ENCODE measurements at places on chromosomes 16 and 17.

DNA sequence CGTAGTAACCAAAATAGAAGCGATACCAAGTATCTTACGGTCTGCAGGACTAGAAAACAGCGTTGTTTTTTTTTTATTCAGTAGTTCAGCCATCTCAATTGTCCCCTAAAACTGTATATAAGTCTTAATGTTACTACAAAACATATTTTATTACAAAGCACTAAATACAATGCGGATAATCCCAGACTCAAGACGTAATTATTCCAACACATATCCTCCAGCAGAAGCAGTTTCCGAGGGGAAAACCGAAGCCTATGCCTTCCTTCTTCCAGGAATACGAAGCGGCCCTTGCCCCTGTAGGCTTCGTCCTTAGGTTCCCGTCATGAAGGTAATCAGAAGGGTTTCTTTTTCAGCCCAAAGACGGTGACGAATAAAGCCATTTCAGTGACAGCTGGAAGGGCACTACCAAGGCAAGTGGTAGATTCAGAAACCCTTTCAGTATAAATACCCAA, 2.3 kb downstream of the TMEM107 start:
- DNase-seq: no peak

GRCh38 chr17:59469786-59470485, 95.5 kb upstream of the DHX40 start:
- no peak for DNase-seq

- no peak for DNase-seq
Observed at GRCh38 chr16:82043680-82044584, 8.9 kb downstream of the HSD17B2 start.

- no peak for DNase-seq
Observed at GRCh38 chr16:22400900-22401299, 26.5 kb upstream of the CDR2 start.

DNA sequence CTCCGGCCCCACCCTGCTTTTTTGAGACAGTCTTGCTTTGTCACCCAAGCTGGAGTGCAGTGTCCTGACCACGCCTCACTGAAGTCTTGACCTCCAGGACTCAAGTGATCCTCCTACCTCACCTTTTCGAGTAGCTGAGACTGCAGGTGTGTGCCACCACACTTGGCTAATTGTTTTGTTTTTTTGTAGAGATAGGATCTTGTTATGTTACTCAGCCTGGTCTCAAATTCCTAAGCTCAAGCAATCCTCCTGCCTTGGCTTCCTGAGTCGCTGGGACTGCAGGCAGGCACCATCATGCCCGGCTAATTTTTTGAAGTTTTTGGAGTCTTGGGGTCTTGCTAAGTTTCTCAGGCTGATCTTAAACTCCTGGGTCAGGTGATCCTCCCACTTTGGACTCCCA, 206.7 kb downstream of the SHISA9 start:
- no peak for DNase-seq

DNA sequence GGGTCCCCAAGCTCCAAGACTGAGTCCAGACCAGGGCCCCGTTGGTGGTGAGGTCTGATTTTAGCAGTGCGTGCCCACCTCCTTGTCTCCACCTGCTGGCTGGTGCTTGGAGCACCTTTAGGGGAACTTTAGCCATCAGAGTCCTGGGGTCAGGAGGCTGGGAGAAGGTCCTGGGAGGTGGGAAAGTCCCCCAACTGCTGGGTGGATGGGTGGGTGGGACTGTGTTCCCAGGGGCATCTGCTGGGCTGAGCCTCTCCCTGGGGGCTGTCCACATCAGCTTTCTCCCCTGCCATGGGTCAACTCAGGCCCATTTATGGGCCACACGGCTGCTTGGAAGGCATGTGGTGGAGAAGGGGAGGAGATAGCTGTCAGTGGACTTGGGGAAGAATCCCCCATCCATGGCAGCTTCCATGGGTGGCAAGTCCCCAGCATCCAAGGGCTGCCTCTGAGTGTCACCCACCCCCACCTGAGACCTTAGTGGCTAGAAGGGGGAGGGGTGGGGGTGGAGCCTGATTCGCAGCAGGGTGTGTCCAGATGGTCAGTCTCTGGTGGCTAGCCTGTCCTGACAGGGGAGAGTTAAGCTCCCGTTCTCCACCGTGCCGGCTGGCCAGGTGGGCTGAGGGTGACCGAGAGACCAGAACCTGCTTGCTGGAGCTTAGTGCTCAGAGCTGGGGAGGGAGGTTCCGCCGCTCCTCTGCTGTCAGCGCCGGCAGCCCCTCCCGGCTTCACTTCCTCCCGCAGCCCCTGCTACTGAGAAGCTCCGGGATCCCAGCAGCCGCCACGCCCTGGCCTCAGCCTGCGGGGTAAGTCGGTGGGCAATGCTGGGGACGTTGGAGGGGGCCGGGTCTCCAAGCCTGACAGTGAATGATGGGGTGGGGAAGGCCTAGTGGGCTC, at the start of gene TRPV2:
TSS of gene TRPV2 (plus strand) at position 541 of the 894 bp plus-strand sequence. CDS start 2,098 bp downstream, outside the sequence.
- no peak for DNase-seq

GRCh38 chr16:65964752-65965151, 401.7 kb upstream of the CDH5 start:
- no peak for DNase-seq

GRCh38 chr17:65457183-65457582, 104.3 kb downstream of the AXIN2 start:
- DNase-seq: no peak

- DNase-seq: no peak
Observed at GRCh38 chr17:57962279-57963148, 7.3 kb upstream of the CUEDC1 start.

- DNase-seq: no peak
Observed at GRCh38 chr16:89619840-89620239, 6.4 kb downstream of the DPEP1 start.

DNA sequence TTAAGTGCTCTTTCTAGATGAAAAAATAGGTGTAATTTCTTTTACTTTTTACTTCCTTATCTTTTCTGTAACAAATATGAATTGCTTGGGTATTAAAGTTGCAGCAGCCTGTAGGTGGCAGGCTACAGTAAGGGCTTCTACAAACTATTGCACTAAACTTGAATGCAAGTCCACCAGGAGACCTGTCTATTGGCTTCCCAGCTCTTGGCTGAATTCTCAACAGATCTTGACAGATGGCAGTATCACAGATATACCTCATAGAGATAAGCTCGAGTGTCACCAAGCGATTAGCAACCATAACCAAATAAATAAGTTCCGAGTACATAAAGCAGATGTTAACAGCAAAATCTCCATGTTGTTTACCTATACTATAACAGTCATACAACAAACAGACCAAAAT, 5.9 kb downstream of the BBS2 start:
- DNase-seq: peak; percentile 54

- DNase-seq: peak; percentile 42
Observed at GRCh38 chr17:81601525-81602120, 35.3 kb downstream of the NPLOC4 start.

DNA sequence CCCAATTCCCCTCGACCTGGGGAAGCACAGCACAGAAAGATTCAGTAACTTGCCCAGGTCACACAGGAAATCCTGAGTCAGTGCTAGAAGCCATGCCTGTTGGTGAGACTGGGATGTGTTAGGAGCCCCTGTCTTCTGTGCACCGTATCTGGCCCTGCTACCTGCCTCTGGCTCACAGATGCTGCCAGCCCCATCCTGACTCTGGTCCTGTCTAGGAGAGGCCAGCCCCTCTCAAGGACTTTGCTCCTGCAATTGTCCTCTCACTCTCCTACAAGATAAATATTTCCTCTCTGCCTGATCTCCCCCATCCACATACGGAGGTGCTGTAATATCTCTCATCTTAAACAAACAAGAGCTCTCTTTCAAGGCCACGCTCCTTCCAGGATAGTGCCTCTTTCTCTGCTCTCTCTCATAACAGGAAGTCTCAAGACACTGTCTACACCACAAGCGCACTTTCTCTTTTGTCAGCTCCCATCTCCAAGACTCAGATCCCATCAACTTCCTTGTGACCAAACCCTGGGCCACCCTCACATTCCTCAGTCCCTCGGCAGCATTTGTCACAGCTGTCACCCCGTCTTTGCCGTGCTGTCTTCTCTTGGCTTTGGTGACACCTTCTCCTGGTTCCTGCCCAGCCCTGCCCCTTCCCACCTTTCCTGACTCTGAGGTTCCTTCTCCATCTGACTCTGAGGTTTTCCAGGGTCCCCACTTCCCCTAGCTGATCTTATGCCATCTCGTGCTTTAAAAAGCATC, 1.9 kb downstream of the SLC13A2 start:
- no peak for DNase-seq

- no peak for DNase-seq
Observed at GRCh38 chr16:87963400-87963799, 12.2 kb downstream of the BANP start.

DNA sequence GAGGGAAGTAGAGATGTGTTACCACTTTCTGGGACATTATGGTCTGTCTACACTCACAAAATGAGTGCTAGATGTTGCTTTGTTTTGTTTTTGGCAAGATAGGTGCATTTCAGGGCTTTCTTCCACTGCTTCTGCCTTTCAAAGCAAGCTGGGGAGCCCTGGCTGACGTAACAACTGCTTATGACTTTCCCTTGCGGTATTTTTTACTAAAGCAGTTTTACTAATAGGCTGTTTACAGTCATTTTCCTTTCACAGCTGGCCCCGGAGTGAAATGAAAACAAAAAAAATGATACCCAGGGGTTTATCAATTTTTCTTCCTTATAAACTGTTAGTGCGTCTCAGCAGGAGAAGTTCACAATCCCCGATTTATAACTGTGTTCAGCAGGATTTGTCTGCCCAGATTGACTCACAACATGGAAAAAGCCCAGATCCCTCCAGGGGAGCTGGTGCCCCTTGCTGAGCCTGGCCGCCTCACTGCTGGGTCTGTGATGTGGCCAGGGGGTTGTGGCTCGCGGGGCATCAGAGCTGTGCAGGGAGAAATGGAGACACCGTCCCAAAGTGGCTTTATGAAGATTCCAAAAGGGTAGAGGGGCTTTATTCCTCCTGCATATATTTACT, 184.4 kb upstream of the HS3ST3A1 start:
- no peak for DNase-seq

- DNase-seq: no peak
Observed at GRCh38 chr17:72654706-72655105, 437.8 kb downstream of the SLC39A11 start.

GRCh38 chr17:40886090-40886489, 1.0 kb upstream of the KRT20 start:
- DNase-seq: no peak

DNA sequence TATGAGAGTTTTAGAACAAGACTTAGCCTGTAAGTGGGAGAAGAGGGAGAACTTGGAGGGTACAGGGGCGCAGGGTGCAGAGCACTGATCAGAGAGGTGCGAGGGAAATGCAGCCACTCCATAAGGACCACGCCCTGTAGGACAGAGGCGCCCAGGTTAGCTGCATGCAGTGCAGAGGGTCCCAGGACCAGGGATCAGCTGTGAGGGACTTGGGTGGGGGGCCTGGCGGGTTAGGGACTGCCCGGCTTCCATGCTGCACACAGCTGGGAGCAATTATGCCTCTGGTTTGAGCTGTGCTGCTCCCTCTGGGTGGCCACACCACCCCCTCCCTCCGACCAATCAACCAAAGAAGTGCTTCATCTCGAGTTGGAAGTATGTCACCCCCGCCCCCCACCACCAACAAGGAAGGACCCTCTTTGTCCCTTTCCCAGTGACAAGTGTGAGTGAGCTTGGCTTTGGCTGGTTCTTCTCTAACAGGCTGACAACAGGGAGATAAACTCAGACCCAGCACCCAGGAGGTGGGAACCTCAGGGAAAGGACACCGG, 22.2 kb upstream of the CLEC18A start:
- DNase-seq: no peak

DNA sequence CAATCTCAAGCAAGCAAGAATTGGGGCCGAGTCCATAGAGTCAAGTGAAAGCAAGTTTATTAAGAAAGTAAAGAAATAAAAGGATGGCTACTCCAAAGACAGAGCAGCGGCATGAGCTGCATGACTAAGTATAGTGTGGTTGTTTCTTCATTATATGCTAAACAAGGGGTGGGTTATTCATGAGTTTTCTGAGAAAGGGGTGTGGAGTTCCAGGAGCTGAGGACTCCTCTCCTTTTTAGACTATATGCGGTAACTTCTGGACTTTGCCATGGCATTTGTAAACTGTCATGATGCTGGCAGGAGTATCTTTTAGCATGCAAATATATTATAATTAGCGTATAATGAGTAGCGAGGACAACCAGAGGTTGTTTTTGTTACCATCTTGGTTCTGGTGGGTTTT, 819.9 kb downstream of the KCNJ2 start:
- no peak for DNase-seq

DNA sequence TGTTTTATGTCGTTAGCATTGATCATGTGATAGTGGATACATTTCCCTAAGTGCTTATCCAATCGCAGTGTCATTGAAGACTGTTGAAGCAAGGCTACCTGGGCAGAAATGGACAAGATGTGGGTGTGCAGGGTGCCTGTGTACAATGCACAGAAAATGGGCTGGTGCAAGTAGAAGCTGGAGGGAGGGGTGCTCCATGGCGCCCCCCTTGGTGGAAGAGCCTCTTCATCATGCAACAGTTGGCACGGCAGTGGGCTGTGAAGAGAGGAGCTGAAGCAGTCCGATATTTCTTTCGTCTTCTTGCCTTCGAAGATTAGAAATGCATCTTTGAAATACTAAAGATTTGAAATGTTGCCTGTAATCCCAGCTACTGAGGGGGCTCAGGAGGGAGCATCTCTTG, 100.5 kb downstream of the PLCG2 start:
- DNase-seq: no peak

DNA sequence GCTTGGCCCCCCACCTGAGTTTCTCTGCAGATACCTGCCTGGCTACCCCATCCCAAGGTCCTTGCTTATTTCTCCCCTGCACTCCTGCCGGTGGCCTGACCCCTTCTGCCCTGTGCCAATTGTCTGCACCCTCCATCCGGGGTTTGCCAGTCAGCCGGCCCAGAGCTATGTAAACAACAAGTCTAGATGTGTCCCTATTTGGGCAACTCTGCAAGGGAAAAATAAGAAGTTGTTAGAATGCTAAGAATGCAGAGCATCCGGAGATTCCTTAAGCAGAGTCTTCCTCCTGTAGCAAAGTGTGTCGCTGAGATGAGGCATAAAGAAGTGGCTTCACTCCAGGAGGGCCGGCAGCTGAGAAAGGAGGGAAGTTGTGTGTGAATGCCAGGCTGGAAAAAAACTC, 46.6 kb downstream of the RGS9 start:
- no peak for DNase-seq

All from Panc1 (cell line).